ENCODE measurements at places on chromosomes 1 and 21.

- DNase-seq, result no peak
Observed at GRCh38 chr1:61620536-61620935, 104.4 kb downstream of the TM2D1 start.

GRCh38 chr1:175195281-175195680 lies 2.7 kb upstream of the KIAA0040 start:
- no peak for DNase-seq

- no peak for DNase-seq
Observed at GRCh38 chr1:240656531-240656930, 44.6 kb upstream of the GREM2 start.

DNA sequence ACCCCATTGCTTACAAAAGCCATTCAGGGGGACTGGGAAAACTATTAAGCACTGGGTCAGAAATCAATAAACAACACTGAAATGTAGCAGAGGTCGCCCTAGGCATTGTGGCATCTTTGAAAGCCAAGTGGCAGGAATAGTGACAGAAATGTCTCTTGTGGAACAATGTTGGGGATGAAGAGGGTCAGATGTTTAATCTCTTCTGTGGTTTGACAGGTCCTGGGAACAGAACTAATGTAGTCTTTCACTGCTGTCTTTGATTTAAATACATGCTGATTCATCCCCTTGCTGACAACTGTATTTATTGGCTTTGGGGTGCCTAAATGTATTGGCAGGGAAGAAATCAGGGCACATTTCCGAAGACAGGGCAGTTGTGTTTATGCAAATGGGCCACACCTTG lies 194.8 kb downstream of the ATG4C start:
- no peak for DNase-seq

GRCh38 chr1:28288487-28288886 lies 29.2 kb downstream of the SESN2 start:
- no peak for DNase-seq

DNA sequence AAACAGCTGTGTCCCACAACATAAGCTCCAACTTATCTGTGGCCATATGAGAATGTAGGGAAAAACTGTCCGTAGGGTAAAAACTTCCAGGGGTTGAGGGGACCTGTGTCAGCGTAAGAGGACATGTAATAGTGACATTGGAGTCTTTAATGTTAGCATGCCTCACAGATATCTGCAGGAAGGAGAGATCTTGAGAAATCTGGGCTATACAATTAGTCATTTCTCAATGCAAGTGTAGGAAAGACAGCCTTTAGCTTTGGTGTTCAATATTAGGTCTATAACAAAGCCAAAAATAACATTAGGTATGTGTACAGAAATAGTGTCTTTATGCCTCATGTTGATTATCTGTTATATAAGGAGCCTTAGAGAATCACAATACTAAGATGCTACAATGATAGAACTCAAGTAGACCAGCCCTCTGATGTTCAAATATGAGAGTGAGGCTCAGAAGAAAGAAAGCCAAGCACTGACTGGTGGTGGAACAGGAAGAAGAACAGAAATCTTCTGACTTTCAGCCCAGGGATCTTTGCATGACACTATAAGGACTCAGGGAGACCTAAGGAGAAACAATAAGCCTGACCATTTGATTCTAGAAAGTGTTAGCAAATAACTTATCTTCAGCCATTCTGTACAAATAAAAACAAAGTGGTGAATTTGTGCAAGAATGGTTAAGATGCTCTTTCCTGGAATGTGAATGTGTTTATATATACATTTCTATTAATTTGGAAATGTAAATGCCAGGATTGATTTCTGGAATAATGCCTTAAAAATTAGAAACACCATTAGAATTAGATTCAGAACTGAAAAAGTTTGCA lies 152.6 kb downstream of the ZC3H11B start:
- no peak for DNase-seq

DNA sequence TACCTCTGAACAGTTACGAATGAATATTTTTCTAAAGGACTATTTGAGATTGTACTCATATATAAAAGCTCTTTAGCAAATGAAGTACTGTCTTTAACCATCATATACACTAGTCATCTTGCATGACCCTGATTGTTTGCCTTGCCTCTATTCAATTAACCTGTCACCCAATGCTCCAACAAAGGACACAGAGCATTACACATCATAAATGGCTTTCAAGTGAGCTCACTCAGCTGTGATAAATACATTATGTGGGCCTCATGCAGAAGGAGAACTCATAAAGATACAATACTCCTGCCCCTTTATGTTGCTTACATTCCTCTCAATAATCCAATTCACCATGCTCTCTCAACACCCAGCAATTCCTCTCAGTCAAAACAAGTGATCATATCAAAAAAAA lies 993.0 kb upstream of the PRMT6 start:
- DNase-seq, result no peak

DNA sequence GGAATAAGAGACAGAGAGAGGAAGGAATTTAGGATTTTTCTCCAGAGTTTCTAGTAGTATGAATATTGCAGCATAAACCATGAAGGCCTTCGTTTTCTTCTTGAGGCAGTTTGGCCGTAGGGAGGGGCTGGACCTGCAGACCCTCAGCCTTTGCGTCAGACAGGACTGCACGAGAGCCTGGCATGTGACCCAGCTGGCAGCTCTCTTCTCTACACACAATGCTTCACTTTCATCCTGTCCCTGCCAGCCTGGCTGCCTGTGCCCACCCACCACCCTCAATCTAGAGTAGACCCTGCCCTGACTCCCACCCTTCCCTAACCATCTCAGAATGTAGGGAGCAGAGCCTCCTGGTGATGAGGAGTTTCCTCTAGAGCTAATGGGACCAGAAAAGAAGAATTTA lies 1.6 kb downstream of the CA14 start:
- no peak for DNase-seq

DNA sequence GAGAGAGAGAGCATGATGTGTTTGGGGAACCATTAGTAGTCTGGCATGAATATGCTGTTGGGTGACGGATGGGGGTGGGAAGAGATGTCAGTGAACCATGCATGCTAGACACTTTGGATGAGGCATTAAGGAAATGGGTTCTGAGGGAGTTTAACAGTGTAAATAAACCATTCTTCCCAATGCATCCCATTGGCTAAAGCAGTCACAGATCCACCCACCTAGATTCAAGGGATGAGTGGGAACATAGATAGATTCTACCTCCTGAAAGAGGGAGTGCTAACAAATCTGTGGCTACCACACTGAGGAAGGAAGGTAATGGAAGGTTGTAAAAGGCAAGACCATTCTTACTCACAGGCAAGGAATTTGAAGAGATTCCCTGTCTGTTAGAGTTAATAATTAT lies 129.8 kb upstream of the CACNA1E start:
- DNase-seq, result no peak

GRCh38 chr21:29979043-29979442 lies 39.2 kb upstream of the GRIK1 start:
- no peak for DNase-seq

DNA sequence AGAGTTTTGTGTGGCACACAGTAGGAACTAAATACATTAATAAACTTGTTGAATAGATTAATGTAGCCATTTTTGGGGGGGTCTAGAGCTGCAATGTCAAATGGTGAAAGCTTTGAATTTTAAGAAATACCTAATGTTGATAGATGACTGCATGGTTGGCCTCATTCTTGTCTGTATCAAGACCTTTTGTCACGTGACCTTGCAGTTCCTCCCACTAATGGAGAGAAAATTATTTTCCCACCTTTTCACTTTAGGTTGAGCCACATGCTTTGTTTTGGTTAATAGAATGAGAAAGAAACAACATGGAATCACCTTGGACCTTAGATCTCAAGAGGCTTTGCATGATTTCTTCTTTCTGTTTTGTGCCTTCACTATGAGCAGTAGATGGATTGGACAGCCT lies 223.6 kb upstream of the DEPDC1 start:
- no peak for DNase-seq

DNA sequence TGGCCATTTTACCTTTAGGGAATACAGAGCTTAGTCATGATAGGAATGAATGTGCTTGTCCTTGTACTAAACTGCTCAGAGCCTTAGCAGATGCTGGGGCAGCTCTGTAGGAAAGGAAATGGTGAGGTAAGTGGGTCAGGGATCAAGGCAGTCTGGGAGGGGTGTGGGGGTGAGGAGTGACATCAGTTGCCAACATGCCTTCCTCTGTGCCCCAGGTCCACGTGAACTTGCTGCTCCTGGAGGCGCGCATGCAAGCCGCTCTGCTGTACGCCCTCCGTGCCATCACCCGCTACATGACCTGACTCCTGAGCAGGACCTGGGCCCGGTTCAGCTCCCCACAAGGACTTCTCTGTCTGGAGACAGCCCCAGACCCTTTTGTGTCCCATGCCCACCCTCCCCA lies 21.2 kb downstream of the SESN2 start:
- no peak for DNase-seq

DNA sequence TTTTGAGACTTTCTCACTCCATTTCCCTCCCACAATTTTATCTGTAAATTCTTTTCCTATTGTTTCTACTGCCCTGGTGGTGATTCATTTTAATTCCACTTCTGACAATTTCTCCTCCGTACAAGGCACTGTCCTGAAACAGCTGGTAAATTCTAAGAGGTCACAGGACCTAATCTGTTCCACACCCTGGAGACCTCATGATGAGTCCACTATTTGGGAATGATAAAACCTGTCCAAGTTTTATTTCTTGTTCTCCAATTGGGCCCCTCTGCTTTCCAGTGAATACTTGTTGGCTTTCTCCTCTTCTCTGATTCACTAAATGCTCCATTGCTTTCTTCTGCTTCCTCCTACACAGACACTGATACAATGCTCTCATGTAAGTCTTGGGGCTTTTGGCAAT lies 343.1 kb upstream of the DUSP10 start:
- DNase-seq, result no peak

DNA sequence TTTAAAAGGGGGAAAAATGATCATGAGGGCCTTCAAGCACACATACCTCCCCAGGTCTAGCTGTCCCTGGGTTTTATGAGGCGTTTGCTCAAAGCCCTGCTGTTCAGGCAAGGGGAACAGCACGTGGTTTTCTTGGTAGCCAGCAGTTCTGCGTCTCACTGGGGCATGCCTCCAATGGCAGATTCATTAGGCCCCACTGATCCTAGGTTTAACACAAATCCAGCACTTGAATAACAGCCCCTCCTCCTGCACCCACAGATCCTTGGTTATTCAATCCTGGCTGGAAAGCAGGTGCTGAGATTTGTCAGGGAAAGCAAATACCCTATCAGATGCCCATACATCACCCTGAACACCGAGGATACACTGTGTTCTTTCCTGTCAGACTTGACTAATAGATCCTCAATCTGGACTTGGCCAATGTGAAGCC lies 106.4 kb downstream of the ZC3H11B start:
- DNase-seq, result no peak

- no peak for DNase-seq
Observed at GRCh38 chr1:14442669-14443068, 155.8 kb upstream of the KAZN start.

DNA sequence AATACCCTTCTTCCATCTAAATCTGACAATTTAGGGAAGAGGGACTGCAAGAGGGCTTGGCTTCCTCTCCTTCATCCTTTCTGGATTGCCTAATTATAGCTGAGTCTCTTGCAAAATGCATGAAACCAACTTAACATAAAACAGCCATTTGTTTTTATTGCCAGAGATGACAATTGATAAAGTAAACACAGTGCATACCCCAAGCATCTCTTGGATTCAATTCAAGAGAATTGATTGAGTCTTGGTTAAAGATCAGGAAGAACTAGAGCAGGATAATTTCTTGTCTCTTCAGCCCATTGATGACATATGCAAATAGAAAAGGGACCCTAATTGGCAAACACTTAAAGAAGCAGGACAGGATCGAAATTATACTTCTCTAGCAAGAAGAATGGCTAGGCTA lies 617.1 kb upstream of the PTBP2 start:
- DNase-seq, result no peak

Data from stimulated activated CD4-positive, alpha-beta T cell treated with anti-CD3 and anti-CD28 coated beads, TNF-alpha, amount 100 ng/mL, for 1 hour (primary cell).